Right hindlimb (tissue), 1 donor: ENCODE measurements at places on chromosomes 1 and 21.

DNA sequence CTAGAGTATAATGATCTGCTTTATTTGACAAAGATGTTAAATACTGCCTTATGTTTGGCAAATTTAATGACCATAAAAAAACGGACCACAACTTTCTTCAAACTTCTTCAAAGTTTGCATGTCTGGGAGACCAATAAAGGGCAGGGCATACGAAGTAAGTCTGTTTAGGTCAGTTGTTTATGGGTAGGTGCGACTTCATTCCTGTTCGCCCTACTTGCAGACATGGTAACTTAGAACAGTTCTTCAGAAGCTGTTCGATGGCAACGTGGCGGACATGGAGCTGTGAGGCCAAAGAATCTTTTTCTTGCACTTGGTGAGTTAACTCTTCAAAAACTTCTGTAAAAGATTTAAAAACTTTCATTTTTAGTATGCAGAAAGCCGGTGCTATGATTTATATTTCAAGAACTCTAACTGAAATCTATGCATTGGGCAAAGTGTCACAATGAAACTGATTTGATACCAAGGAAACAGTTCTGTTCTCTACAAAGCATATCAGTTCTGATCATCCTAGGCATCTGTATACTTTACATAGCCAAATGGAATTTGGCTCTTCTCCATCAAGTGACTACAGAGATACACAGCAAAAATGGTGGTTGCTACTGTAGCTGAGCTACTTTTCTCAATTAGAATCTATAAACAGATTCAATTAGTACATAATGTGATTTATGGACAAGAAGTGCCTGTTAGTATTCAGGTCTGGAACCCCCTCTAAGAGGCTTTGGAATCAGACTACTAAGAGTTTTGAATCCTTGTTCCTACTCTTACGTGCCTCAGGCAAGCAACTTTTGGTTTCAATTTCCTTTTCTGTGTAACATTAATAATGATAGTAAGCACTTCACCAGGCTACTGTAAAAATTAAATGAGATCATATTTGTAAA is 25.7 kb downstream of the C21orf91 start:
- DNase-seq = no peak

- no peak for DNase-seq
These were observed 5.6 kb downstream of the TMEM51 start for GRCh38 chr1:15159166-15159555.

DNA sequence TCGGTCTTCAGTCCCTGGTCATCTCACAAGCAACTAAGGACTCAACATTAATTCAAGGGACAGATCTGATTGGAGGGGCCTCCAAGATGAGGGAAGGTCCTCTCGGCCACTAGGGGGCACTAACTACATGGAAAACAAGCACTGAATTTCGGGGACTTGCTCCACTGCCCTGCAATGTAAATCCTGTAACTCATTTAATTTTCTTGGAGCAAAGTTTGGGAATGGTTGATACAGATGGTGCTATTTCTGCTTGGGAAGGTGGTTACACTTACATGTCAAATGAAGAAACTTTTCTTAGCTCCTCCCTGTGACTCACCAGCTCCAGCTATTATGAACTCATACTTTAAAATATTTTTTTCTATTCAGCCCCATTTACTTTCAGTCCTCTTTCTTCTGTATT is 97.4 kb upstream of the KCNJ15 start:
- peak; percentile 64 for DNase-seq

GRCh38 chr1:94383966-94384408 is 34.2 kb upstream of the ABCD3 start:
- DNase-seq = no peak

DNA sequence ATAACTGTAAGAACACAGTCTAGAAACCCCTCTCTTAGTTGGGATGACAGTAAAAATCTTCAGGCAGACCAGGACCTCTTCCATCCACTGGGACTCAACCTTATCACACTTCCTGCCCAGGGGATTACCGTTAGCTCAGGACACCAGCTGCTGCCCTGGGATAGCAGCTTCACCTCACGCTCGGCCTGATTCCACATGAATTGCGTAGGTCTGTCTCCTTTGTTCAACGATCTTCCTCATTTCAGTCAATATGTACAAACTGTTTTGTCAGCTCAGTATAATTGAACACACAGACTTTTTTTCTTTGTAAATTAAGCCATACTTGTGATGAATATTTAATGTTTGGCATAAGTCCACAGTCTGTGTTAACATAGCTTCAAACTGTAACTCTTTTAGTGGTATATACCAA is 290.4 kb downstream of the GRIK1 start:
- DNase-seq = no peak

DNA sequence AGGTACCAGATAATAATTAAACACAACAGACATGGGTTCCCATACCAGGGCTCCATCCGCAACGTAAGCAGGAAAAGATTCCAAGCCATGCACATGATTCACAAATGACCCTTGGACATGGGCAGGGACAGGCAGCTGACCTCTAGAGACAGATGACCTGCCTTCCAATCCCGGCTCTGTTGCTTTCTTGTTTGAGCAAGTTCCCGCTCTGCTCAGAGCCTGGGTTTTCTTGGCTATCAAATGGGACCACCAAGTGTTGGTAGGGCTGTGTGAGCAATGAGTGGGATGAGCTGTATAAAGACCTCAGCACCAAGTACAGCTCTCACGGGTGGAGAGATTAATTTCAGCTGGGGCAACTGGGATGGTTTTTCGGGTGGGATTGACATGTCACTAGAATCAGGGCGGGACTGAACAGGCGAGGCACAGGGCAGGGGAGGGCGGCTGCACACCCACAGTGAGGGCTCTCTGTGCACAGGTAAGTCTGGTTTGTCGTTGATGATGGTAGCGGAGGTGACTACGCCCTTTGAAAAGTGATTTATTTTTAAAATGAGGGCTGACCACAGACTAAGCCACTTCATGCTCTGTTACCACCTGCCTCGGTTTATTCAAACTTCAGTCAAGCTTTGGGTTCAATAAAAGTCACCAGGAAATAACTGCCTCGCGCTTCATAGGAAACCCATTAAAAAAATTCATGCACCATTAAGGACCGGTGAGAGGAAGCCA is 57.5 kb upstream of the IFFO2 start:
- no peak for DNase-seq

- DNase-seq = no peak
These were observed 96.5 kb downstream of the DAB1 start for GRCh38 chr1:57327336-57327735.

DNA sequence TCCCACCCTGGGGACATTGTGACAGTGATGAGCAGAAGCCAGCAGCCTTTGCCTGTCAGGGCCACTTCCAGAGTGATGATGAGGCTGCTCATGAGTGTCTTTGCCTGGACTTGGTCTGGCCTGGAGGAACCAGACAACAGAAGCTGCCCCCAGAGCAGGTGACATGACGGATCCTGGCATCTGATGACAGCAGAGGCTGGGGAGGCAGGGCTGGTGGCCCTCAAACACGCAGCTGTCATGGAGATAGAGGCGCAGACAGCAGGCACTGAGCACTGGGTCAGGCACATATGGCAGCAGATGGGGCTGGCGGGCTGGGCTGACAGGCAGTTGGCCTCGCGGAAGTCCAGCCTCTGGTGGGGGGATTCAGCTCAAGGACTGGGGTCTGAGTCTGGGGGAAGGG is 66.4 kb upstream of the STUM start:
- DNase-seq = peak; percentile 64

DNA sequence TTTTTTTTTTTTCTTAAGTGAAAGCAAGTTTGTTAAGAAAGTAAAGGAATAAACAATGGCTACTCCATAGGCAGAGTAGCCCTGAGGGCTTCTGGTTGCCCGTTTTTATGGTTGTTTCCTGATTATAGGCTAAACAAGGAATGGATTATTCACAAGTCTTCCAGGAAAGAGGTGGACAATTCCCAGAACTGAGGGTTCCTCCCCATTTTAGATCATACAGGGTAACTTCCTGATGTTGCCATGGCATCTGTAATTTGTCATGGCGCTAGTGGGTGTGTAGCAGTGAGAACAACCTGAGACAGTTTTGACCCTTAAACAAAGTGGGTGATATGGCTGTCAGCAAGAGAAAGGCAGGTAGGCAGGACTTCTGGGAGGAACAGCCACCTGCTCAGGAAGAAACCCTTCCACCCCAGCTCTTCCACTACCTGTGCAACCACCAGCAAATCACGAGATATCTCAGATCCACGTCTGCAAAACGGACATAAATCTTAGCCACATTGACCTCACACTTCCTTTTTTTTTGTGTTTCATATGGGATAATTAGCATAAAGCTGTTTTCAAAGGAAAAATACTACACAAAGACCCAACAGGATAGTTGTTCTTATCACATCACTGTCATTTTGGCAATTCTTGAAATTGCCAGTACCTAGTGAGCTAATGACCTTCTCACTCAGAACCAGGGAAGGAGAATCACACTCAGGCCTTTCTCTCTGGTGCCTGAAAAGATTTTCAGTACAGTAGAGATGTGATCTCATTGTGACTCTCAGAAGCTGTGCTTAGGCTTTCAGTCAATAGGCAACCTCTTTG is 34.8 kb upstream of the DUSP10 start:
- DNase-seq = no peak

- no peak for DNase-seq
These were observed 76.4 kb upstream of the IFFO2 start for GRCh38 chr1:19032701-19033514.

- no peak for DNase-seq
These were observed 571 bp downstream of the MARCKSL1 start for GRCh38 chr1:32335535-32335789.

GRCh38 chr1:182682898-182683501 is 1.4 kb downstream of the RGS8 start:
- DNase-seq = no peak

GRCh38 chr1:150268340-150268704 is 494 bp downstream of the APH1A start:
- DNase-seq = no peak

DNA sequence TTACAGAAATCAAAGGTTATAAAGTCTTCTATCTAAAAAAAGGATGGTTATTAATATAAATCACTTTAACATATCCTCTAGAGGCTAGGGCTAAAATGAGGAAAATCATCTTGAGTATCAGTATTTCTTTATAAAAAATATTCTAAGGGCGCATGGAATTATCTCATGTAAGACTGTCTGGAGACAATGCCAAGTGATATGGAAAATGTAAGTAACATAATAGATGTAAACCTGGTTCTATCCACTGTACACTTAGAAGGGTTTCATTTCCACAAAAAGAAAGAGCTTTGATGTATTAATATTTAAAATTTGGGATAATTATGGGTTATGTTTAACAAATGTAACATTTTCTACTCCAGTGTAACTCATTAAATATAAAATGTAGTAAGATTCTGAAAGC is 95.9 kb upstream of the DPH5 start:
- no peak for DNase-seq

DNA sequence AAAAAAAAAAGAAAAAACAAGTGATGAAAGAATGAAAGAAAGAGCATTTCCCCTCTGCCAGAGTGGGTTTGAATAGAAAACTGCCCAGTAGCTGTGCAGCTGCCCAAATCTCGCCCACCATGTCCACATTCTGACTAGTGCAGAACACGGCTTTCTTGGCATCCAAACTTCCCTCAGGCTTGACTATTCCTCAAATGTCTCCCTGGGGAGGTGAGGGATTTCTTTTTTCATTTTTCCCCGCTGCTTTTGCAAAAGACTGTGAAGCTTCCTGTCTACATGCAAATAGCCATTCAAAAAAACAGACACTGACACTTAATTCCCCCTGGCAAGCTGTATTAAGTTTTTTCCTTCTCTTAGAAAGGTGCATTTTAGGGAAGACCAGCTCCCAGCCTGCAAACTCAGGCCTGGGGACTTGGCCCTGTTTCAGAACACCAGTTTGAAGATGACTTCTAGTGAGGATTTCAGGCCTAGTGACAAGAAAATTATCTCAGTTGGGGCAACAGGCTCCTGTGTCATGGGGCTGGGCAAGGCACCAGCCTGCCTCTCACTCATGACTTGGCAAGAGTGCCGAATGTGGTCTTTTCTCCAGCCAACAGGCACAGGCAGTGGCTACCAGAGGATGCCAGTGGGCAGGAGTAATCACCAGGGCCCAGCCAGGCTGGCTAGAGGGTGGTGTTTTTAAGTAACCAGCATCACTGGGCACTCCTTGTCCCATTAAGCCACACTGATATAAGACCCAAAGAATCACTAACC is 178.1 kb upstream of the NFIA start:
- DNase-seq = peak; percentile 84

DNA sequence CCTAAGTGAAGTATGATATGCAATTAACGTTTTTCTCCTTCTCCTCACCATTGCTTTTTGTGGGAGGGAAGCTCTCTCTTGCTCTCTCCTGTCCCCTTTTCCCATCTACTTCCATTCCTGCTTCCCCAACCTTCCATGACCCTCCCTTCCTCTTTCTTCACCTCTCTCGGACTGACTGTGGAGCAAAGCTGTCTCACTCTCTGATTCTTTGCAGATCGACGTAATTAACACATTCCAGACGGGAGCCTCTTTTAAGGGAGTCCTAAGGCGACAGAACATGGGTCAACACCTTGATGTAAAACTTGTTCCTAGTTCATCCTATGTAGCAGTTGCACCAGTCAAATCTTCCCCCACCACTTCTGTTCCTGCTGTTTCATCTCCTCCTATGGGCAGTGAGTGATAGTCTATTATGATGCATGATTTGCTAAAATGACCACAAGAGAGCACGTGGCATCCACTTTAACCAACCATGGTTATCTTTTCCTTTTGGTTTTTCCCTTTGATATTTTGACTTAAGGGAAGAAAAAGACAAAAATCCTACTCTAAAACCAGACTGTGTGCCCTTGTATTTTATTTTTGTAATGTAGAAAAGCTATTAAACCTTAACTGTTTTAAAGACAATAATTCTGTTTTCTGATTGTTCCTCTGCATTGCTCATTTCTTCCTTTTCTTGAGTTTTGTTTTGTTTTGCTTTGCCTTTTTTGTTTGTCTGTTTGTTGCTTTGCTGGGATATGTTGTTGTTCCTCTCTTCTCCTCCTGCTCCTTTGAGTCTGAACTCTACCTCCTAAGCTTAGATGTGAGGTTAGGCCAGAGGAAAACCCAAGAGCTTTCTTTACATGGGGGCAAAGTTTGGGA is 31.7 kb upstream of the LAX1 start:
- no peak for DNase-seq

GRCh38 chr1:65791396-65791795 is 1.3 kb upstream of the PDE4B start:
- no peak for DNase-seq

- peak; percentile 62 for DNase-seq
These were observed 140.3 kb downstream of the FOXD2 start for GRCh38 chr1:47578026-47578720.

DNA sequence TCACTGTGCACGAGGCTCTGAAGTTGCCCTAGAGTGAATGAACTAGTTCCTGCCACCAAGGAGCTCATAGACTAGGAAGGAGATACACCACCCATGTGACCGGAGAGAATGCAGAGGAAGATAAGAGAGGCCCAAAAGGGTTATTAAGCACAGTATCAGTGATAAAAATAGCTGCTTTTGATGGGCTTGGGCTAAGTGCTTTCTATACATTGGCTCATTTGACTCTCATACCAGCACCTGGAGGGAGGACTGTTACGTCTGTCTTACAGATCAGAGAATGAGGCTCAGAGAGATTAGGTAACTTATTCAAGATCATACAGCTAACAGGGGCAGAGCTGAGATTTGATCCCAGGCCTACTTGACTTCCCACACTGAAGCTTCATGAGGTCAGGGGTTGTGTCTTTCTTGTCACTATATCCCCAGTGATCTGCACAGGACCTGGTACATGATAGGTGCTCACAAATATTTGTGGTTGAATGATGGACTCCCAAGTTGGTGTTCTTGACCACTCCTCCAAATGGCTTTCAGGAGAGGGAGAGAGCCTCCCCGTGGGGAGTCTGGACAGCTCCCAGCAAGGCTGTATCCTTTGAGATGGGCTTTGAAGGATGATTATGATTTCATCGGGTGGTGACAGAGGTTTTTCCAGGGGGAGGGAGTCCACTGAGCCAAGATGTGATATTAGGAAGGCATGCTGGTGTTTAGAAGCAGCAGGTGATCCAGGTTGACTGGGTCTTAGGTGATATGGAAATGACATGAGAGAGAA is 14.4 kb downstream of the PPFIA4 start:
- DNase-seq = no peak
